ENCODE measurements at places on chromosomes 7 and 10.
A peak's percentile ranks its signal among the peaks of the same experiment; 100 is the strongest.

DNA sequence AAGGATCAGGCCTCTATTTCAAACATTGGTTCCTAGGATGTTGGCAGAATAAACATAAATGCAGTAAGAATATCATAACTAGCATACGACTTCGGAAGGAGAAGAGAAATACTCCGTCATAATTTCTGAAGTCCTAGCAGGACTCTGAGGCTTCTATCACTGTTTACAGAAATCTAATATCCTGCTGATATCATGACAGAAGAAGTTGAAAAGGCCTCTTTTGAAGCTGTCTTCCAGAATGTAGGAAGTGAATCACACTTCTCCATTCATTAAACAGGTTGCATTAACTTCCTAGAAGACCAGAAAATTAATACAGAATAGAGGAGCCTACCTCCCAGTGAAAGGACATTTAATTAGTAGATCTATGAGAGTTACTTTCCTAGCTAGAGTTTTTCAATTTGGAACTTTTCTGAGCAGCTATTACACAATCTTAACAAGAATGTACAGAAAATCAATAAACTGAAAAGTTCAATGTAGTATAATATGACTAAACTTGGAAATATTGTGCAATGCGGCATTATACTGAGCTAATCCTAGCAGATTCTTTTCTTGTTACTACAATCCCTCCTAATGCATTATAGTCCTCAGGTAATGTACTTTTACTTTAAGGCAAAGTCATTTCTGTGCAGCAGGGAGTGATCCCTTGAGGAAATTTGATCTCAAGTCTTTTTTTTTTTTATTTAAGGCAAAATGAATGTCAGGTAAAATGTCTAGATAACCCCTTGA is 622.6 kb upstream of the CELF2 start:
- no peak for DNase-seq

GRCh38 chr7:92635538-92635937 is 45.3 kb upstream of the FAM133B start:
- no peak for DNase-seq

DNA sequence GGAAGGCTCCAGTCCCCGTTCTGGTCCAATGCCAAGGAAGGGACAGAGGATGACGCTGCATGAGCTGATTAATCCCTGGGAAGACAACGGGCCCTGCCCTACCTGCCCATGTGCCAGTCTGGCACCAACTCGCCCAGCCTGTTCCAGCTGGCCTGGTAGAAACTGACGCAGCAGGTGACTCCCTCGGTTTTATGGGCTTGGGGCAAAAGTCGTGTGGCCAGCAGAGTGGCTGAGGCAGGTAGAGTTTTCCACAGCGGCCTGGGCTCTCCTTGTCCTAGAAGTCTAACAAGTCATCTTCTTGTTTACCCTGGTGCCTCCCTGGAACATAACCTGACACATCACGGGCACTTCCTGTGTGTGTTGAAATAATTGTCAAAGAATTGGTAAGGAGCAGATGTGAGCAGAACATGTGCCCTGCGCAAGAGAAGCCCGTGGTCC is 20.4 kb upstream of the LMTK2 start:
- no peak for DNase-seq

DNA sequence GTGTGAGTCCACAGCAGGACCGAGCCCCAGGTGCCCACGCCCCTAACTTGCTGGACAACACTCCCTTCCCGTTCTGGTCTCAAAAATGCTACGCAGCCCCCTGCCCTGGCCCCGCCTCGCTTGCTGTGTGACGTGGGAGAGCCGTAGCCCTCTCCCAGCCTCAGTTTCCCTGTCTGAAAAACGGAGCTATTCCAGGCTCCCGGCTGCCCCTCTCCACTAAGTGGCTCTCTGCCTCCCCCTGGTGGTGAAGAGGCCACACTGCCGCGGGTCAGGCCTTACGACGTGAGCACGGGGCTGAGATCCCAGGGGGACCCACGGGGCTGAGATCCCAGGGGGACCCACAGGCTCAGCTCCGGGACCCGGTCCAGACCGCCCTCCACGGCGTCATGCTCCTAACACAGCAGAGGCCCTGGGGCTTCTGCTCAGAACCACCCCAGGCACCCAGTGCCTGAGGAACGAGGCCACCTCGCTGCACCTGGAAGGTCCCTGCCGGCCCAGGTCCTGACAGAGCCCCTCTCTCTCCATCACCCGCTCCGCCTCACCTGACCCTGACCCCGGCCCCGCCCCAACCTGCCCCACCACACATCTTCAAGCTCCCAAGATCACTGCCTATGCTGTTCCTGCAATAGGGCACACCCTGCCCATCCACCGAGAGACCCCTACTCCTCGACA is 26.7 kb downstream of the MICALL2 start:
- DNase-seq: peak; percentile 57

DNA sequence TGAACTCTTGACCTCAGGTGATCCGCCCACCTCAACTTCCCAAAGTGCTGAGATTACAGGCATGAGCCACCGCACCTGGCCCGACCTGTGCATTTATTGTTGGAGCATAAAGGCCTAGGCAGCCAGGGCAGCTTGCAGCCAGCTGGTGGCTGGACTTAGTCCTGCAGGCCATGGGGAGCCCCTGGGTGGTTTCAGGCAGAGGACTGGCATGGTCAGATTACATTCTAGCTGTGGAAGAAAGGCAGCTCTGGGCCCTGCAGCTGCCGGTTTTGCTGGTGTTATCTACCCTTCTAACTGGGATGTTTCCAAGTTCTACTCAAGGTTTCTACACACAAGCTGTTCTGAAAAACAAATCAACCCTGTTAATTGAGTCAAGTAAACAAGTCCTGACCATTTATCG is 22.7 kb upstream of the MKRN1 start:
- DNase-seq: no peak

DNA sequence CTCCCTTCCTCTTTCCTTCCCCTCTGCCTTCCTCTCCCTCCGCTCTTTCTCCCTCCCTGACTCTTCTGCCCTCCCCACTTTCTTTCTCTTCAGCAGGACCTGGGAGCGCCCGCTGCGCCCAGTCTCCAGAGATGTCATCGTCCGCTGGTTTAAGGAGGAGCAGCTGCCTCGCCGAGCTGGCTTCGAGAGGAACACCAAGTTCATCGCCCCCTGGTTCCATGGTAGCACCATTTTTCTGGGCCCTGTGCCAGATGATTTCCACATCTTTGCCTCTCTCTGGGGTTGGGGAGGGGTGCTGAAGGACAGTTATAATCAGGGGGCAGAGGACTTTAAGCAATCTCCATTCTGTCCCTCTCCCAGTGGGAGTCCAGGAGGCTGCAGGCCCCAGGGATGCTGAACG is 71.6 kb downstream of the SH2D4B start:
- DNase-seq: no peak

GRCh38 chr10:784403-785088 is 95.1 kb upstream of the DIP2C start:
- DNase-seq: peak; percentile 65

- DNase-seq: no peak
Observed at GRCh38 chr7:1918881-1919525, 248.9 kb downstream of the ELFN1 start.

- DNase-seq: no peak
Observed at GRCh38 chr10:78968943-78969342, 99.8 kb upstream of the ZMIZ1 start.

GRCh38 chr10:12390733-12391132 is 41.4 kb downstream of the CAMK1D start:
- no peak for DNase-seq

DNA sequence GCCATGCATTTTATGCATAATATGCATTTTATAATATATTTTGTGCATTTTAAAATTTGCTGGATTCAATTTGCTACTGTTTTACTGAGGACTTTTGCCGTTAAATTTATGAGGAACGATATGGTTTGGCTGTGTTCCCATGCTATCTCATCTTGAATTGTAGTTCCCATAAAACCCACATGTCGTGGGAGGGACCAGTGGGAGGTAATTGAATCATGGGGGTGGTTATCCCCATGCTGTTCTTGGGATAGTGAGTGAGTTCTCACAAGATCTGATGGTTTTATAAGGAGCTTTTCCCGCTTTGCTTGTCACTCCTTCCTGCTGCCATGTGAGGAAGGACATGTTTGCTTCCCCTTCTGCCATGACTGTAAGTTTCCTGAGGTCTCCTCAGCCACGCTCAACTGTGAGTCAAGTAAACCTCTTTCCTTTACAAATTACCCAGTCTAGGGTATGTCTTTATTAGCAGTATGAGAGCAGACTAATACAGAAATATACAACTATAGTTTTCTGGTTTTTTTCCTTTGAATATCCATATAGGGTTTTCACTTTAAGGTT is 201.4 kb upstream of the SH2B2 start:
- no peak for DNase-seq

DNA sequence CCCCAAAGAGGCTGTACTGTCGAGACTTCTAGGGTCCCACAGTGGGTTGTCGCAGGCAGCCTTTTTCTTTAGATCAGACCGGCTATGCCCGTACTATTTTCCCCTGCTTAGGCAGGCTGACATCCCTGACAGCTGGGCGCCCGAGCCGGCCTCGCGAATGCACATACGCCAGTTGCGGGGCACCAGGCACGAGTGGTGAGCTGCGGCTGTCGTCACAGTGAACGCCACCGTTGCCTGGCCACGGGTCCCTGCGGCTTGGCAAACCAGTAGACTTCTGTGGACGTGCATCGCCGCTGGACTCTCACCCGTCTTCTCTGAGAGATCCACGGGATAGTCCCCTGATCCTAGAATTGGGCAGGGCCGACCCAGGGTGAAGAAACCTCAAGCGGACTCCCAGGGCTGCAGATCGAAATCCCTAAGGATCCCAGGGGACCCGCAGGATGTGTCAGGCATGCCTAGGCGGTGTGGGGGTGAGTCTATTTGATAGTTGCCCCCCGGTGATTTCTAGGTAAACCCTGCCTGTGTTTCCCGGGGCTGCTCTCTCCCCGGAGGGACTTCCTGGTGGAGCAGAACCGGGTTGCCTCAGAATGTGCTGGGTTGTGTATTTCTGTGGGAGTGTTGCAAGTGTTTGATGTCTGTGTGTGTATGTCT is 33.0 kb upstream of the ZNF273 start:
- DNase-seq: no peak

DNA sequence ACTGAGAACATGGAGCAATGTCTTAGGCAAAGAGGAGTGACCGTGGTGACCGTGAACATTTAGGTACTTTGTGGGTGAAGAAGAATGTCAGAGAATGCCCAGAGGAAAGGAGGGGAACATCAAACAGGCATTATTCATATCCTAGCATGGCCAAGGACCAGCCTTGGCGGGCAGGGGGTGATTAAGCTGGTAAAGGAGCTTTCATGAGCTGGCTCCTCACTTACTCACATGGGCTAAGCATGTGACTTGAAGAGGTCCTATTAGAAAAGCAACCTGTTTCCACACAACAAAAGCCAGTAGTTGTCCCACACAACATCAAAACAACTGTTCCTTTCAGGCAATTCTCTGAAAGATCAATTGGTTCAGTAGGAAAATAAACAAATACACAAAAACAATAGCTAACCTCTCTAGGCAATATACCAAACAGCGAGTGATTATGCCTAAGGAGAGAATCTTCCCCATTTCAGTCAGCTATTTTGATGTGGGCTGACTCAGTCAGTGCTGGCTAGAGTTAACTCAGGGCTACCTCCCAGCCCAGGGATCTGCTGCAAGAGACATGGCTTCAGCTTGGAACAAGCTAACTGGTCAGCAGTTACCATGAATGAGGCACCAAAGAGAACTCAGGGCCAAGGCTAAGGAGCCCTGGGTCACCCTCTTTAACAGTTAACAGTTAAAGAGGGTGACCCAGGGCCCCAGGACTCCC is 283.5 kb downstream of the ARHGAP12 start:
- no peak for DNase-seq

DNA sequence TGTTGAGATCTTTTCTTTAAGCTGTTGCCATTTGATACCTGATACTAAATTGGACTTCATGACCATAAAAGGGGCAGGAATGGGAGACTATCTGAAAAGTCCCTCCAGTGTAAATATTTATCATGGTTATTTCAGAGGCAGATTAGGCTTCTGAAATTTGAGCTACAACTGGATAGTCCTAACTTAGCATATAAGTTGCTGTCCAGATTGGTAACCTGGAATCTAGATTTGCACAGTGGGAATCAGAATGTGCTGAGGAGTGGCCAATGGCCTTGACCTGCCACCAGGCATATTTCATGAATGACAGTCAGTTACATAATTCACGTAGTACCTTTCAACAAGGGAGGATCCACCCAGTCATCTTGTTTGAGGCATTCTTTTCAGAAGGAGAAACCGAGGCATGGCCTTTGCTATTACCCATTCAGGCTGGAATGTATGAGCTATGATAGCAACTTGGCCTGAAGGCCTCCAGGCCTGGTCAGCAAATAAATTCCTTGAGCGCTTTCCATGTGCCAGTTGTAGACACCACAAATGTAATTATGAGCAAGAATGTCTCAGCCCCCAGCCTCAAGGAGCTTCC is 80.0 kb downstream of the EEPD1 start:
- DNase-seq: no peak

DNA sequence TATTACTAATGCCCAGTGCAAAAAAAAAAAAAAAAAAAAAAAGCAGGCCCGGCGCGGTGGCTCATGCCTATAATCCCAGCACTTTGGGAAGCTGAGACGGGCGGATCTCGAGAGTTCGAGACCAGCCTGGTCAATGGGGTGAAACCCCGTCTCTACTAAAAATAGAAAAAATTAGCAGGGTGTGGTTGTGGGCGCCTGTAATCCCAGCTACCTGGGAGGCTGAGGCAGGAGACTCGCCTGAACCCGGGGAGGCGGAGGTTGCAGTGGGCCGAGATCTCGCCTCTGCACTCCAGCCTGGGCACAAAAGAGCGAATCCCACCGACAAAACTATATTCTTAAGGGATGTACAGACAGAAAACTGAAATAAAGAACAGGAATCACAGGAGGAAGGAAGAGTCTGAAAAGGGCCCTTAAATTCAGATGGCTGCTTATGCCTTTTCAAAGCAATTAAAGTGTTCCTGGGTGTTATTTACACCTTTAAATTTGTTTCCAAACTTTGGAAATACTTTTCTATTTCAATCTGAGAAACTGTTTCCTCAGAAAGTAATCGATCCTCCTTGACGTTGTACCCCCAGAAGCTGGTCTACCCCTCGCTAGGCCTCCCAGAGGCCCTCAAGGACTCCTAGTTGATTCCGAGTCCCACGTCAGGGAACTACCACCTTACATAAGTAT is 2.0 kb upstream of the KMT2E start:
- DNase-seq: no peak

- no peak for DNase-seq
Observed at GRCh38 chr10:86753638-86754434, 2.6 kb upstream of the BMPR1A start.

- no peak for DNase-seq
Observed at GRCh38 chr7:49483142-49483541, 290.3 kb upstream of the VWC2 start.

DNA sequence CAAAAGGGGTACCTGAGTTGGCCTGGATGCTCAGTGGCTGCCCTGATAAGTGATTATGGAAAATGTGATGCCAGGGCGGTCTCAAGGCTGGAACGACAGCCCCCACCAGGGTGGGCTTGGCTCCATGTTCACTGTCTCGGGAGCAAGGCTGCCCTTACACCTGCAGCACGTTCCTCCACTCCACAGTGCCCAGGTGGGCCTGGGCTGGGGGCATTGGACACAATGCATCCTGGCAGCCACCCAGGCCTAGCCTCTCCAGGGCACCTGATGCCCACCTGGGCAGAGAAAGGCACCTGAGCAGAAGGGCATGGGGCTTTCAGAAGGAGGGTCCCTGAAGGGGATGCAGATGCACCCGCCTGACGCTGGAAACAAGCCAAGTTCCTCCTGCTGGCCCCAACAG is 548.3 kb downstream of the DNAJB6 start:
- no peak for DNase-seq

- no peak for DNase-seq
Observed at GRCh38 chr10:110649347-110650264, 5.5 kb downstream of the RBM20 start.

- no peak for DNase-seq
Observed at GRCh38 chr10:132329565-132330485, 2.2 kb upstream of the LRRC27 start.

- no peak for DNase-seq
Observed at GRCh38 chr7:98627413-98627790, 10.3 kb downstream of the NPTX2 start.

- DNase-seq: no peak
Observed at GRCh38 chr10:99555825-99556523, 23.2 kb downstream of the NKX2-3 start.
